Adipose tissue (tissue), 3 donors: ENCODE measurements at places on chromosomes 7 and 10. TPM values are rescaled to one million over a fixed set of nuclear protein-coding genes. Genes with fewer than 3 reads are reported as not detected.

FZD1 gene
- polyA plus RNA-seq, result 2.7 TPM

CPVL gene
- polyA plus RNA-seq, result 13.4 TPM

CDHR3 gene
- polyA plus RNA-seq, result 6.4 TPM

RBP4 gene
- polyA plus RNA-seq, result 1,290 TPM

SHH gene
- 0.22 TPM for polyA plus RNA-seq

CDHR1 gene
- 0.15 TPM for polyA plus RNA-seq

MEOX2 gene
- 8.9 TPM for polyA plus RNA-seq

CSTF2T gene
- polyA plus RNA-seq, result 12.1 TPM

GDI2 gene
- 123 TPM for polyA plus RNA-seq

CCL24 gene
- 0.20 TPM for polyA plus RNA-seq

DENND10 gene
- 11.7 TPM for polyA plus RNA-seq

LRRC17 gene
- 1.2 TPM for polyA plus RNA-seq

LRRD1 gene
- polyA plus RNA-seq, result not detected

ASAH2 gene
- 0.40 TPM for polyA plus RNA-seq

ANAPC16 gene
- polyA plus RNA-seq, result 97.2 TPM

GPR15LG gene
- polyA plus RNA-seq, result not detected

GAD2 gene
- 5.9 TPM for polyA plus RNA-seq

SAMD9 gene
- polyA plus RNA-seq, result 2.8 TPM

GNAT3 gene
- not detected for polyA plus RNA-seq

P4HA1 gene
- polyA plus RNA-seq, result 20.9 TPM

ENKUR gene
- 0.16 TPM for polyA plus RNA-seq

TCTN3 gene
- 16.9 TPM for polyA plus RNA-seq

PNLIPRP3 gene
- 0.06 TPM for polyA plus RNA-seq

IL15RA gene
- 19.8 TPM for polyA plus RNA-seq

TAS2R3 gene
- not detected for polyA plus RNA-seq

CDC14C gene
- not detected for polyA plus RNA-seq

MKRN1 gene
- polyA plus RNA-seq, result 39.7 TPM

PDZD8 gene
- polyA plus RNA-seq, result 3.8 TPM

CPA2 gene
- polyA plus RNA-seq, result 14.6 TPM

FAM107B gene
- 37.6 TPM for polyA plus RNA-seq

SUN1 gene
- 108 TPM for polyA plus RNA-seq

HPSE2 gene
- 2.4 TPM for polyA plus RNA-seq

RPEL1 gene
- polyA plus RNA-seq, result not detected

NUTM2D gene
- polyA plus RNA-seq, result 2.4 TPM

CLEC5A gene
- polyA plus RNA-seq, result 0.15 TPM

ITPRIP gene
- polyA plus RNA-seq, result 4.6 TPM

RSPH10B gene
- polyA plus RNA-seq, result not detected

COL26A1 gene
- polyA plus RNA-seq, result 0.11 TPM

MYOZ1 gene
- polyA plus RNA-seq, result 0.49 TPM

FEZF1 gene
- polyA plus RNA-seq, result not detected

CDNF gene
- 2.9 TPM for polyA plus RNA-seq

NPY4R gene
- polyA plus RNA-seq, result not detected

KCNIP2 gene
- 42.7 TPM for polyA plus RNA-seq

PDZD7 gene
- polyA plus RNA-seq, result 3.3 TPM

FGL2 gene
- polyA plus RNA-seq, result 14.6 TPM

NPFFR1 gene
- under 0.01 TPM for polyA plus RNA-seq

CISD1 gene
- polyA plus RNA-seq, result 18.0 TPM

PDE6C gene
- not detected for polyA plus RNA-seq

ABCC2 gene
- polyA plus RNA-seq, result 2.6 TPM
